ENCODE measurements at places on chromosomes 7 and 10.

DNA sequence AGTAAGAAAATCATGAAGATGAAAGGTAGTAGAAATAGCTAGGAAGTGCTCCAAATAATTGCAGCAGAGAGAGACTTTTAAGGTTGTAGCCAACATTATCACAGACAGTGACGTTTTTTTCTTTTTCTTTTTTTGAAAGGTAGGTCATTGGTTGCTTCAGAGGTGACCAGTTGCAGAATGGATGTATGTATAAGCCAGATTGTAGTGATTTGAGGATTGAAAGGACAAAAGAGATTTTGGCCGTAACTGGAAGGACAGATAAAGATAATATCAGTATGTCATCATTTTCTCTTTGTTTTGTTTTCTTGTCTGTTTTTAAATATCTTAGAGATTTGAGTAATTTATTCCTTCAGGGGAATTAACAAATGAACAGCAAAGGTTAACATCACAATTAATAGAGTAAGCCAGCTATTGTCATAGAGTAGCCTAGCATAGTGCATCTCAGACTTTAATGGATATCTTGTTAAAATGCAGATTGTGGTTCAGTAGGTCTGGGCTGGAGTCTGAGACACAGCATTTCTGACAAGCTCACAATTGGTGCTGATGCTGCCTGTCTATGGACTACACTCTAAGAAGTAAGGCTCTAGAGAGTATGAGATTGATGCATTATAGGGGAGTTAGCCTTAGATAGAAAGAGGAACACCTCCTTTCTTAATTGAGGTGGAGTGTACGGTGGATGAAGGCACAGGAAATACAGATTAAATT, 28.3 kb downstream of the CDK13 start:
- no peak for DNase-seq

DNA sequence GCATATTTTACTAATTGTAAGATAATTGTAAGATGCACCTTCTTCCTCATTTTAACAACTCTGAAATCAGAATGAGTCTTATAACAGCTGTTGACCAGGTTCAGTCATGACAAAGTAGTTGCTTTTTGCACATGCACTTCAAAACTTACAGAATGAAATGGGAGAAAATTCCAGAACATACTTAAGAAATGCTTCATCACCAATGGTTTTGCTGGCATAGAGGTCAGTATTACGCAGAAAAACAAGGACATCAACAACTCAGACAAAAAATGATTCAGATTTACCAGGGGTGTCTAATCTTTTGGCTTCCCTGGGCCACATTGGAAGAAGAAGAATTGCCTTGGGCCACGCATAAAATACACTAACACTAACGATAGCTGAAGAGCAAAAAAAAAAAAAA, 13.3 kb downstream of the COL28A1 start:
- no peak for DNase-seq

GRCh38 chr7:23967949-23968599, 258.1 kb downstream of the STK31 start:
- DNase-seq = no peak

GRCh38 chr7:45636733-45637132, 62.6 kb downstream of the ADCY1 start:
- no peak for DNase-seq

DNA sequence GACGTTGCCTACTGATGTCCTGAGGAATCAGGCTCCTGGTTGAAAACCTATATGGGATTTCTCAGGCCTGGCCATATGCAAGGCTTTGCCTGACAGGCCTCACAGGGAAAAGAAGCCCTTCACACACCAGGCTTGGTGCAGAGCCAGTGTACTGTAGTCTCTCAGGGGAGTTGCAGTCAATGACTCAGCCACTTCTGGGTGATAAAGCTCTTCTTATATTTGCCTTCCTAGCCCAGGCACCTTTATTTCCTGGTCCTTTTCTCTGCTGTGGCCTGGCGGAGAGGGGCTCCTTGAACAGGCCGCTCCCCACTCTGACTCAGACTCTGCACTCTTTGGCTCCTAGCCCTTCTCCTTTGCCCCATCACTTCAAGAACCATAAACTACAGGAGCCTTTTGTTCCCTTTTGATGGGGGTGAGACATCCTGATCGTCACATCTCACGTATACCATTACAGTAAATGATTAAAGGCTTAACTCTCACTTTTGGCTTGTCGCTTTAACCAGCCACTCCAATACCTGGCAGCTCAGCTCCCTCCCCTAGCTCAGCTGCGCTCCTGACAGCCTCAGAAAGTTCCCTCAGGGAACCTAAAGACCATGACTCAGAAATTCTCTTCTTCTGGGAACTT, 33.5 kb downstream of the DPY19L1 start:
- no peak for DNase-seq

DNA sequence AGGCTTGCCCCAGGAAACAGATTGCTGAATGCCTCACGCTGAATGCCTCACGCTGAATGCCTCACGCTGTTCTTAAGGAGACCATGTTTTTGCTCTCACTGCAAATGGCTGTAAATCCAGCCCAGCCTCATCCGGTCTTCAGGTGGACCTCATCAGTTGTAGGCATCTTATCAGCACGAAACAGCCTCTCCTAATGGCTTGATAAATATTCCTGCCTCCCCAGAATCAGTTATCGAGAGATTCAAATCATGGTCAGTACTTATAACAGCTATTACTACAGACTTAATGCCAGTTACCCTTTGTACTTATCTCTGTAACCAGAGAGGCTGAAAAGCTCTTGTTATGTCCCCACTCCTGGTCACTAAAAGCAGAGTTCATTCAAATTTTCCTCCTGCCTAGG, 290.6 kb downstream of the FZD1 start:
- no peak for DNase-seq

- DNase-seq = no peak
Observed at GRCh38 chr7:19404912-19405329, 259.7 kb upstream of the FERD3L start.

DNA sequence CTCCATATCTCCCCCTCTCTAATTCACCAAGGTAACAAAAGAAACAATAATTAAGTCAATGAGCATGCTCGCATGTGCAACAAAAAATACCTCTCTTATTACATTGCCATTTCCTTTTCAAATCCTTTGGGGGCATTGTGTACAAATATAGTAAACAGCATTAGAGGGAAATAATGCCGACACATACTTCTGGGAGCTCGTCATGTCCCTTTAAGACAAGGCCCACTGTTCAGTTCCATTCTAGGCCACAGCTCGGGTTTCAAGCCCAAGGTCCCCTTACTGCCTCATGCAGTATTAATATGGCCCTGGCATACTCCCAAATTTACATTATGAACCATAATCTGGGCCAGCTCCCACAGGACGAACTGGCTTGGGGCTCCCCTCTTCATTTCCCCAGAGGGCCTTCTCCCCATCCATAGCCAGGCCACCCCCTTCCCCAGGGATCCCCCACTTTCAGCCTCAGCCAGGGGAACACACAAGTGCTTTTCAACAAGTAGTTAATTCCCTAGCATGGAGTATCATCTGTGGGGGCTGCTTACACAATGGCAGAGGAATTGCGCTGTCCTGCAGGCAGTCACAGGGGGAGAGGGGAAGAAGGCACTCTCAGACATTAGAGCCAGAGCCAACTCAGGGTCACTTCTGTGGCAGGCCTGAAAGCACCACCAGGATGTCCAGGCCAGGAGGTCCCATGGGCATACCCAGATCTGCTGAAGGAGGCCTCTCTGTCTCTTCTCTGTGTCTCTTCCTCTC, 110.6 kb downstream of the KCNMA1 start:
- no peak for DNase-seq

DNA sequence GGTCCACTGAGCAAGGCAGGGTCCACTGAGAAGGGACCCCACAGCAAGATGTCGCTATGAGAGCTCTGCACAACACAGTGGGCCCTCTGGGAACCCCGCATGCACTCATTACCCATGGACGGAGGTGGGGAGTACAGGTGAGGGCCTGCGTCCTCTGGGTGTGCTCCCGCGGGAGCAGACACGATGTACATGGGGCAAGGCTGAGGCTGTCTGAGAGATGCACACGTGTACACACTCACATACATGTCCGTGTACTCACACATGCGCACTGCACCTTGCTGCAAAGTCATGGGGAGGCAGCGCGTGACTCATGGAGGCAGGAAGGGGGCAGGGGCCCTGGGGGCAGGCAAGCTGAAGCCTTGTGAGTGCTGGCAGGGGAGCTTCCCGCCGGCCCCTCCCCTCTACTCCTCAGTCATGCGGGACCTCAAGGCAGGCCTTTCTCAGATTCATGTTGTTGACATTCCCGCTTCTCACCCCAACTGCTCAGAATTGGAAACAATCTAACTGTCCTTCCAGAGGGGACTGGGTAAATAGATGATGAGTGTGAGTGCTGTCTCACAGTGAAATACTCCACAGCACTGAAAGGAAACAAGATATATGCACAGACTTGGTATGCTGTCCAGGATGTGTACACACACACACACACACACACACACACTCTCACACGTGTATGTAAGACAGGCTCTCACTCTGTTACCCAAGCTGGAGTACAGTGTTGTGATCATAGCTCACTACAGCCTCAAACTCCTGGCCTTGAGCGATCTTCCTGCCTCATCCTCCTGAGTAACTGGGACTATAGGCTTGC, 40.0 kb downstream of the GOLGA7B start:
- DNase-seq = no peak

DNA sequence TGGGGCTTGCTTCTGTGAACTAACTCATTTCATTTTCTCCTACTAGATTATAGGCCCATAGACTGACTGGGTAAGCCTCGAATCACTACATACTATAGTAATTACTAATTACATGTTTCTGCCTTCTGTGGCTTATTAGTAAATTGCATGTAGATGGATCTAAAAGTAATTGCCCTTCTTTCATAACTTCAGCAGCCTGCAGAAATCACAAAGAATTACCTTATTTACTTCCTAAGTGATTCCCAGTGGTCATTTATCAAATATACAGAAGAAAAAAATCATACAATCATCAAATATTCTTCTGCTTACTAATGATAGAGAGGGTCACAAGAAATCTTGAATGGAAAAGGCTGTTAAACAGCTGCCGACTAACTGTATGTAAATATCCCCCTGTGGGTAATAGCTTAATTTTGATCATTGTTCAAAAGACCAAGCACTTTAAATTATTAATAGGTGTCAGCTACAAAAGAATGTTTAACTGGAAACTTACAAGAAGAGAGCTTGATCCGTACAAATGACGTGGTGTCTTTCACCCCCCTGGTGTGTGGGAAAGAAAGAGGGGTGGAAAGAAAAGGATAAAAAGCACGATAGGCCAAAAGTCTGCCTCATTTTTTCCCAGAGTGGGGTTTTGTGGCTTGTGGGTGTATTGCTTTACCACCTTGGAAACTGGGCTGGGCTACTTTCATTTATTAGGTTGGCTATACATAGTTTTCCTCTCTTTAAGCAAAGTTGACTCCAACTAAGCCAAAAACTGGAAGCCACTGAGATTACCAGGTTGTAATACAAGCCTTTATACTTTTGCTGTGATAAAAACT, 361.8 kb upstream of the ZMIZ1 start:
- DNase-seq = no peak

Measured in activated naive CD4-positive, alpha-beta T cell (primary cell).